ENCODE measurements at places on chromosomes 7 and 10.

- no peak for DNase-seq
Measured at GRCh38 chr10:124558339-124559321, 97.0 kb downstream of the LHPP start.

DNA sequence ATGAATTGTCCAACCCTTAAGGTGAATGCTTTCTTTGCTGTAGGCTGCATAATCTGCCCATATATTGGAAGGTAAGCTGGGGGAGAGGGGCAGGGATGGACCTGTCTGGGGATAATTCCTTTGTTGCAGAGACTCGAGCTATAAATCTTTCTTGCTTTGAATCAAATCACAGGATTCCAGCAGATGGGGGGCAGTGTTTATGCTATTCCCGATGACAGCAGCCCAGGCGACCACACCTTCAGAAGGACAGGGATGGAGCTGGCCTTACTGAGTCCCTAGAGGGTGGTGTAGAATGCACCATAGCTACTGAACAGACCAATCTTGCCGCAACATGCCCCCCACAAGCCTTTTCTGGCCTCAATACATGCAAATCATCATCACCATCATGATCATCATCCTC is 2.5 kb downstream of the PODXL start:
- DNase-seq = no peak

GRCh38 chr7:149662591-149663095 is 110.7 kb downstream of the ZNF467 start:
- DNase-seq = peak; percentile 42

DNA sequence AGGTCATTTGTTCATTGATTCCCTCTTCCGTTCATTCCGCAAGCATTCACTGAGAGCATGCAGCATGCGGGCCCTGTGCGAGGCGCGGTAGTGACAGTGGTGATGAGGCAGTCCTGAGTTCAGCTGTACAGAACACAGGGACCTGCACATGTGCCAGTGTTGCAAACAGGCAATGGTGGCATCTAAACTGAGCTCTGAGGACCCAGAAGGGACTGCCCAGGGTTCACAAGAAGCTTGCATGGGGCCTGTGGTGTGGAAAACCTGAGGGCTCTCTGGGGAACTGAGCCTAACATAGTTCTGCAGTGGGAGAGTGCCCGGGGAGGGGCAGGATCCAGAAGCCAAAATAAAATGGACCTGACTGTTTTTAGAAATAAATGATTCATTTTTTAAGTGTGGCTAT is 13.2 kb downstream of the ZNF488 start:
- DNase-seq = no peak

- DNase-seq = no peak
Measured at GRCh38 chr7:100370746-100371145, 2.5 kb upstream of the PILRA start.

DNA sequence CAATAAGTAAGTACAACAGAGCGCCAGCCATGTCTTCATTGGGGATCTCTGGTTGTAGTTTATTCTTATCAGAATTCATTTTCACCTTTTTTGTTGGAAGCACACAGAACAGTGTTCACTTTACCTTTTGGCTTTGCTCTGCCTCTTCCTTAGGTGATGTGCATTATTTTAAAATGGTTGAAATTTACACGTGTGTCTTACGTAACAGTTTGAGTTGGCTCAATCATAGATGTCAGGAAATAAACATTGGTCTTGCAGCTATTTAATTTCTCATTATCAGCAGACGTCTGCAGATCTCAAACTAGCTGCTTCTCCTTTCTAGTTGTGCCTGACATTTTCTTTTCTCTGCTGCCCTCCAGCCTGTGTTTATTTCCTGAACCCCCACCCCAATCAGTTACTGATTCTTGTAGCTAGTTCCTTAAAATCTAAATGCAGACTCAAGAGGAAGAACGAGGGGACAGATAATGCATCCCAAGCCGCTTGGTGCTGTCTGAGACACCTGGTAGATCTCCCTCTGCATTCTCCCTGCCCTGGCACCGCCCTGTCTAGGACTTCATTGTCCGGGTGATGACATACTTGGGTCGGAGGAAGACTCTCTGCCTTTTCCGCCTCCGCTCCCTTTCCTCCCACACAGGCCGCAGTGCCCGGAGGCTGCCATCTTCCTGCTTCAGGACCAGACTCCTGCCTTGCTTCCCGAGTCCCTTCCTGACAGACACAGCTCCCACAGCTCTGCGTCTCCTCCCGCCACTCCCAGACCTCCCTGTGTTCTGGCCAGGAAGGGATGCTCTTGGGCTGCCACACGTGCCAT is 108.2 kb downstream of the ANKRD61 start:
- no peak for DNase-seq

DNA sequence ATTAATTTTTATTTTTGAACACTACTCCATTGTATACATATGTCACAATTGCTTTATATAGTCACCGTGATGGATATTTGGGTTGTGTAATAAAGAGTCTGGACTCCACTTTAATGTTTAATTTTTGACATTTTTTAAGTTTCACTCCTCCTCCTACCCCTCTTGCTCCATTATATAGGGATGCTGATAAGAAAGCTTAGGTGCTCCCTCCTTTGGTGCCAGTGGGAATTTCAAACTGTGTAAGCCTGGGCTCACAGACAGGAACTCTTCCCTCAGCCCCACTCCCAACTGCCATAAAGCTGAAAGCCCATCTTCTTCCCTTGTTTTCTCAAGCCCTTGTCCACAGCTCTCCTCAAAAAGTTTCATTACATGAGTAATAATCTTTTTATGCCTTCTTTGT is 47.6 kb downstream of the TWIST1 start:
- DNase-seq = no peak

DNA sequence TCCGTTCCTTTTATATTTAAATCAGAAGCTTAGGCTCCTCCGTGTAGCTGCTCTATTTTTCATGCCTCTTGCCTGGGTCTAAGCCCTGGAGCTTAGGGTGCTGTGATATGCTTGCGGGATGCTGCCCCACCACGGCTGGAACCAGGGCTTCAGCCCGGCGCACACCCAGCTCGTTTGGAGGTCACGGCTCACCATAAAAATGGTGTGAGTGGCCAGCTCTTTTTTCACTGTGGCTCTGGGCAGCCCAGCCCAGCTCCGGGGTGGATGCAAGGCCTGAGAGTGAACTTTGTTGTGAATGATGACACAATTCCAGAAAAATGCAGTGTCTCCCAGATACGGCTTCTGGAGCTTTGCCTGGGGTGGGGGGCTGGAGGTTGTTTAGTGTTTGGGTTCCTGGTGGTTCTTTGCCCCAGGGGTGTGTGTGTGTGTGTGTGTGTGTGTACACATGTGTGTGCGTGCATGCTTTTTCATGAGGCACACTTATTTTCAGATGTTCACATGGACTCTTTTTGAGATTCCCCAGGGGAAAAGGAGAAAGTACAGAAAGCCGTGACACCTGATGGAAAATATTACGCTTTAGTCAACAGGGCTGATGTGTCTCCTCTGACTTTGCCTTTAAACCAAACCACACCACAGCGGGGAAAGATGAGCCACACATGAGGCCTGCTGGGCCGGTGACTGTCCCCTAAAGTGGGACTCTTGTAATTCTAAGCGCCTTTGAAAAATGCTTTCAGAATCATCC is 46.2 kb downstream of the GRK5 start:
- DNase-seq = no peak

GRCh38 chr10:68231817-68232251 is at the start of gene ATOH7:
TSS of gene ATOH7 (minus strand) at chr10:68232113. CDS start at chr10:68231677, 436 bp downstream.
- no peak for DNase-seq

DNA sequence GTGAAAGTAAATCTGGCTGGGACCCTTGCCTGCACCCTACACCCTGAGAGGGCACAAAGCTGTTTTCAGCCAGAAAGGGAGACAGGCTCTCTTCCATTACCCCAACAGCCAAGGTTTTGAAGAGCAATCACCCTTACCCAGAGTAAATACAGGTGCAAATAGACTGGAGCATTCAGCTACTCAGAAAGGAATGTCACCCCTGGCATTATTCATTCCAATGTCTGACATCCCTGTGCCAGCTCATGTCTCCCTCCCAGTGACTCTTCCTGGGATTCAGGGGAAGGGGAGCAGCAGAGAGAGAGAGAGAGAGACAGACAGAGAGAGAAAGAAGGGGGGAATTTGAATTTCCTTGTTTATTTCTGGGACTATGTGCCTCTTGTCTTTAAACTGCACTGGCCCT is 611.8 kb downstream of the SORCS3 start:
- no peak for DNase-seq

GRCh38 chr10:131630772-131631258 is 270.0 kb upstream of the PPP2R2D start:
- no peak for DNase-seq

DNA sequence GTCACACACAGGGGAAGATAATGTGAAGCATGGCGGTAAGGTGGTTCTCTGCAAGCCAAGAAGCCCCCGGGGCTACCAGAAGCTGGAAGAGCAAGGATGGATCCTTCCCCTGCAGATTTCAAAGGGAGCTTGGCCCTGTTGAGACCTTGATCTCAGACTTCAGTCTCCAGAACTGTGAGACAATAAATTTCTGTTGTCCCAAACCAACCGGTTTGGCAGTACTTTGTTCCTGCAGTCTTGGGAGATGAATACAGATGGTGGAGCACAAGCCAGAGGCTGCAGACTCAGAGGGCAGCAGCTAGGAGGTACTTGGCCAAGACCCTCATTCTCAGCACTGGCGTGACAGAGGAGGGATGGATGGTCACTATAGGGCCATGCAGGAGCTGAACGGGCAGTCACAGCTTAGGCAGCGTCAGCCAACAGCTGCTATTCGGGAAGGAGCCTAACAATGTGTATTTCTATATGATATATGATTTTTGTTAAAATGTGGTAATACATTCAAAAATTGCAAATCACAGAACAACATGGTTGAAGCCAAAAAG is 387.3 kb downstream of the TNS3 start:
- no peak for DNase-seq

DNA sequence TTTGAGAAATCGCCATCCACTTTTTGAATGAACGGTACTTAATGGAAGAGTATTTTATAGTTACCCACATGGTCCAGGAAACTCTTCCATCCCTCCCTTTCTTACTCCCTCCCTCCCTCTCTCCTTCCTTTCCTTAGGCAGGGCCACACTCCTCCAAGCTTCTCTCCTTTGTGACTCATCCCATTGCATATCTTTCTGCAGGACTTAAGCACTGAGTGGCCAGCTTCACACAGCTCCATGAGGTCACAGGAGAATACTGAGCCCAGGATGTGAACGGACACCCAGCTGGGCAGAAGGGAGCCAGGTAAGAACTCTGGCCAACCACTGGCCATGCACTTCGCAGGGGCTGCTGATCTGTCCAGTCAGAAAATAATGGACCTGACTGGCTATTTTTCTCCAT is 189.7 kb upstream of the ADCY1 start:
- DNase-seq = no peak

GRCh38 chr7:17104419-17104818 is 194.0 kb upstream of the AHR start:
- no peak for DNase-seq

GRCh38 chr10:69567920-69568319 is 5.3 kb downstream of the NEUROG3 start:
- no peak for DNase-seq

DNA sequence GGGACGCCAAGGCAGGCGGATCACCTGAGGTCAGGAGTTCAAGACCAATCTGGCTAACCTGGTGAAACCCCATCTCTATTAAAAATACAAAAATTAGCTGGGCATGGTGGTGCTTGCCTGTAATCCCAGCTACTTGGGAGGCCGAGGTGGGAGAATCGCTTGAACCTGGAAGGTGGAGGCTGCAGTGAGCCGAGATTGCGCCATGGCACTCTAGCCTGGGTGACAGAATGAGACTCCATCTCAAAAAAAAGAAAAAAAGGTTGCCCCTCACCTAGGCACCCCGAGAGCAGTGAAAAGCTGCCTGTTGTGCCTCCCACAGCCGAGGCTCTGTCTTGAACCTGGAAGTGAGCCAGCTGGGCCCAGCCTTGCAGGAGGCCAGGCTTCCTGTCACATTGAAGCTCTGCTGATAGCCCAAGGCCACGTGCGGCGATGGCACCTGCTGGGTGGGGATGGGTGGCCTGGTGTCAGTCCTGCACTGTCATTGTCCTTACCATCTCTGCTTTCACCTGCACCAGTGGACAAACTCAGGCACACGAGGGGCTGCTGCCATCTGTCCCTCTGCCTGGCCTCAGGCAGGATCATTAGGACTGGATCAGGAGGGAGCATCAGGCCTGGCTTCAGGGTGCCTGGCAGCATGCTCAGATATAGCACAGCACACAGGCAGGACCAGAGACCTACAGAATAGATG is 37.8 kb downstream of the DNAJB12 start:
- no peak for DNase-seq

- no peak for DNase-seq
Measured at GRCh38 chr10:86282664-86283465, 83.7 kb downstream of the GRID1 start.

GRCh38 chr10:82278401-82279182 is 403.6 kb downstream of the NRG3 start:
- DNase-seq = peak; percentile 11

DNA sequence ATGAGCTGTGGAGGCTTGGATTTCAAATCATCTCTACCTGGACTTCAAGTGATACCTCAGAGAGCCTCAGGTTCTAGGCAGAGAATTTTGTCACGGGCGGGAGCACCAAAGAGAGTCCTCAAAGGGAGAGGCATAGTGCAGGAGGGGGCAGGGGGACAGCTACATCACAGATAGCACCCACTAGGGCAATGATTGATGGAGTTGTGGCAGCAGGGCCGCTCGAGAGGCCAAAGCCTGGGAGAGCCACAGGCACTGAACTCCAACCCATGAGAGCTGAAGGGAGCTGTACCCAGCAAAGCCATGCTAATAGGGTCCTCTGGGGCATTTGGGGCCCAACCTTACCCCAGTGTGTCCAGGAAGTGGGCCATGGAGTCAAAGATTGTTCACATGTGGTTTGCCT is 232.0 kb upstream of the PCDH15 start:
- no peak for DNase-seq

DNA sequence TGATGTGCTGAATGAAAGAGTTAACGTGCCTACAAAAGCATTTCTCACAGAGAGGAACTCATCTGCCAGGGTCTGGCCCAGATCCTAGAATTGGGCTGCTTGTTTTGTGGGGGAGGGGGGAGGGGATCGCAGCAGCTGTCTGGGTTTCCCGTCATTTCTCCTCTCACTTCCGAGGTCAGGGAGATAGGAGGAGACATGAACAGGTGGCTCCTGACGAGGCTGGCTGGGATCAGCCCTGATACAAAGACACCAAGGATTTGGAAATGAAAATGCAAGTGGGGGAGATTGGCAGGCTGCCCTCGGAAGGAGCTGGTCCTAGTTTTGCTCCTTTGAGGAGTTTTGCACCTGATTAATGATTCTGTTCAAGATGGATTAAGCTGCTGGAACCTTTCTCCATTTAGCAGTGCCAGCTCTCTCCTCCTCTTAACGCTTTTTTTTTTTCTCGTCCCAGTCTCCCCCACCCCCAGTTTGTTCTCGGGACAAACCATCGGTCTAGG is 86.8 kb upstream of the KMT2C start:
- no peak for DNase-seq

GRCh38 chr10:78779339-78779955 is 289.3 kb upstream of the ZMIZ1 start:
- no peak for DNase-seq

- DNase-seq = no peak
Measured at GRCh38 chr10:1664333-1664964, 72.9 kb downstream of the ADARB2 start.

DNA sequence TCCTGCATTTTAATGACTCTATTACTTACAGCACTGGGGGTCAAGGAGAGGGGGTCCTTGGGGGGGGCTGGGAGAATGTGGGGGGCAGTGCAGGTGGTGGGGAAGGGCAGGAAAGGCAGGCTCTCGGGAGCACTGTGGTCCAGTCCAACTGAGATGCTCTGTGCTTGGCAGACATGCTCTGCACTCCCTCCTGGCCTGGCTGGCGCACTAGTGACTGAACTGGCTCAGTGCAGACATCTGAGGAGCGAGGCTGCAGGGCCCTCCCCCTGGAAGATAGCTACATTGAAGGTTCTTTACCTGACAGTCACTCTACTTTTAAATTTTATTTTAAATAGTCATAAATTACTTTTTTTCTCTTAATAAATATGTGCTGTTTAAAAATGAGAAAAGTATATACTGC is 105.7 kb downstream of the NEURL1 start:
- DNase-seq = no peak
